ENCODE measurements at places on chromosomes 11 and 22. TPM values are rescaled to one million over a fixed set of nuclear protein-coding genes. Genes with fewer than 3 reads are reported as not detected.

APOA5 gene
- not detected for total RNA-seq

TYR gene
- not detected for total RNA-seq

- DNase-seq: no peak
Observed at GRCh38 chr11:59728913-59729312, 15.3 kb upstream of the OR10V1 start.

DNA sequence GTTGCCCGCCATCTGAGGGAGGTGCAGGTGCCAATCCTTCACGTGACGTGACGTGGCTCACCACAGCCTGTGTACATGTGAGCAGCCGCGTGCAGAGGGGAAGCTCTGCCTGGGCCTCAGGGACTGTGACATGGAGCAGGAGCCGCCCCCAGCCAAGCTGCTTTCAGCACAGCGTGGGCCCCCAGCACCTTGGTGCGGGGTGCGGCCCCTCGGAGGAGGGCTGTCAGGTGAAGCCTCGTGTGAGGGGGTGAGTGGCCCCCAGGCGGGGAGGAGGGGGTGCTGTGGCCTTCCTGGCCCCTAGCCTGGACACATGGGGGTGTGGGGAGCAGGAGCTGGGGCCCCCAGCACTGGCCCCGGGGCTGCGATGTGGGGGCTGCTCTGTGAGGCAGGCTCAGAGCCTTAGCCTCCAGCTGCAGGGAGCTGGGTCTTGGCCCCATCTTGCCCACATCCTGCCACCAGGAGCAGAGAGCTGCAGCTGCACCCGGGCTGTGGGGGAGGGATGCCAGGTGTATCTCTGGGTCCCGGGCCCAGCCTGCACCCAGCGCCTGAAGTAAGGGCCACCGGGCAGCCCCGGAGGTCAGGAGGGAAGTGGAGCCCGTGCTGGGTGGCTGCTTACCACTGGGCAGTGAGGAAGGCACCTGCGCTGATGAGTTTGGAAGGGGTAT, at the start of gene ADORA2A:
Gene ADORA2A, plus strand, starts transcription at position 100 of the 665 bp plus-strand sequence. CDS start 5,806 bp downstream, outside the sequence.
- DNase-seq: no peak

KLHL35 gene
- total RNA-seq: not detected

- DNase-seq: peak; percentile 20
Observed at GRCh38 chr11:134449713-134450112, 37.7 kb upstream of the B3GAT1 start.

GRCh38 chr11:62546929-62547625, 471 bp upstream of the AHNAK start:
- DNase-seq: no peak

IGLL1 gene
- total RNA-seq: not detected

SPECC1L gene
- 42.2 TPM for total RNA-seq

GRCh38 chr11:104134745-104135144, 29.2 kb downstream of the PDGFD start:
- DNase-seq: no peak

NLRP14 gene
- total RNA-seq: not detected

- DNase-seq: no peak
Observed at GRCh38 chr11:104968856-104969776, 742 bp upstream of the CASP4 start.

CCDC87 gene
- not detected for total RNA-seq

- DNase-seq: peak; percentile 53
Observed at GRCh38 chr22:19385221-19385906, 46.2 kb downstream of the HIRA start.

PLAAT2 gene
- not detected for total RNA-seq

DNA sequence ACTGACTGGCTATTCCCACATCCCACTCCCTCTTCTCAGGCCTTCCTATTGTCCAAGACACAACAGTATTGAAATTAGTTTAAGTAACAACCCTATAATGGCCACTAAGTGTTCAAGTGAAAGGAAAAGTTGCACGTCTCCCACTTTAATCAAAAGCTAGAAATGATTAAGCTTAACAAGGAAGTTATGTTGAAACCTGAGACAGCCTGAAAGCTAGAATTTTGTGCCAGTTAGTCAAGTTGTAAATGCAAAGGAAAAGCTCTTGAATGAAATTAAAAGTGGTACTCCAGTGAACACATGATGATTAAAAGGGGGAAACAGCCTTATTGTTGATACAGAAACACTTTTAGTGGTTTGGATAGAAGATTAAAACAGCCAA, 332.7 kb downstream of the CASP12 start:
- no peak for DNase-seq

ABCC8 gene
- total RNA-seq: 6.0 TPM

DNA sequence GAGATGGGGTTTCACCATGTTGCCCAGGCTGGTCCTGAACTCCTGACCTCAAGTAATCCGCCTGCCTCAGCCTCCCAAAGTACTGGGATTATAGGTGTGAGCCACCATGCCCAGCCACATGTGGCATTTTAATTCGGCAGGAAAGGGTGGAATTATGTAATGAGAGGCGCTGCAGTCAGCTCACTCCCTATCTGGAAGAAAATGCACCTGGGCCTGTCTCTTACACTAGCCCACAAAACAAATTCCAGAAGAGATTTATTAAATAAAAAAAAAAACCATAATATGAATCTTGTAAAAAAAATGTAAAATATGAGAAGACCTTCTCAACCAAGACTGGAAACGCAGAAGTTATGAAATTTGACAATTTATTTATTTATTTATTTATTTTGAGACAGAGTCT, 8.2 kb upstream of the KAT5 start:
- no peak for DNase-seq

- DNase-seq: peak; percentile 70
Observed at GRCh38 chr11:63609536-63609935, 4.7 kb downstream of the PLAAT3 start.

SPTBN2 gene
- total RNA-seq: 4.9 TPM

DNA sequence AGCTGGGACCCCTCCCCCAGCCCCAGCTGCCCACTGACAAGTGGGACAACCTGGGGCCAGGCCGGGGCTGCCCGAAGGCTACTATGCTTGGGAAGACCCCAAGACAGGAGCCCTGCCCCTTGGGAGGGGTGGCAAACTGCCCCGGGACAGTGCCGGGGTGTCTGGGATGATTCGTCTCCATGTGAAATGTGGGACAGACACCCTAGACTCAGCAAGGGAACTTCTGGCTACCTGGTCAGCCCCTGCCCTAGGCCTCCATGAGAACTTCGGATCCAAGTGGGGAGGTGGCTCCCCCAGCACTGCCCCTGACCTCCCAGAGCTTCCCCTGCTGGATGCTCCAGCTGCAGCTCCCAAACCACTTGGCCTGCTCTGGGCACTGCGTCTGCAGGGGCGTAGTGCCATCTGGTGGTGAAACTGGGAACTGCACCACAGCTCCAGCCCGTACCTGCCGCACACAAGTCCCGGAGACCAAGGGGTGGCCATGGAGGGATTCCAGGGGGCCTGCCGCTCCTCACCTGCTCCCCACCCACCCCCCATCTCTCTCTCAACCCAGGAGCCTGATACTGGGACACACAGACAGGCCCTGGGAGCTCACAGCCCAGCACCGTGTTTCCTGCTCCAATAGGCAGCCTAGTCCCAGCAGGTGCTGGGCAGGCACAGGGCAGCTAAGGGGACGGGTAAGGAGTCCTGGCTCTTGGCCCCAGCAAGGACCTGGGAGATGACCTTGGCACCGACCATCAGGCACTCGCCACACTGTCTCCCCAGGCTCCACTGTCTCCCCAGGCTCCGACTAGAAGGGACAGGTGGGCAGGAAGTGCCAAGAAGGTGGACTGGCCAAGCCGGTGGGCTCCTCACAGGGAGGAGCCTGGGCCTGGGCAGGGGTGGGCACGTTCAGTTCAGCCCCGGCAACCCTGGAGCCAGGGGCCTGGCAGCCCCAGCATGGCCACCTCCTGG, 194.1 kb downstream of the IGLL1 start:
- peak; percentile 87 for DNase-seq

DNA sequence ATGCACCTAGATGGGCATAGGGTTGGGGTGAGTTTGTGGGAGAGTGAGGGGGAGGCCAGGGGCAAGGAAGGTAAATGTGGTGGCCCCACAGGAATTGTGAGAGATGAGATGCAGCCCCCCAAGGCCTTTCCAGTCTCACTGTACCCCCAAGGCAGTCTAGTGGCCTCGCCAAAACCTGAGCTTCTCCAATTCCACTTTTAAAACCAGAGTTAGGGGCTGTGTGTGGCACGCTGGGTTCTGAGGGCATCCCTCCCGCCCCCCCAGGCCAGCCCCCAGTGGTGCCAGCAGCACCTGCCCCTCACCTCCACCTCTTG, 40.4 kb downstream of the KCNC1 start:
- DNase-seq: peak; percentile 51

DNA sequence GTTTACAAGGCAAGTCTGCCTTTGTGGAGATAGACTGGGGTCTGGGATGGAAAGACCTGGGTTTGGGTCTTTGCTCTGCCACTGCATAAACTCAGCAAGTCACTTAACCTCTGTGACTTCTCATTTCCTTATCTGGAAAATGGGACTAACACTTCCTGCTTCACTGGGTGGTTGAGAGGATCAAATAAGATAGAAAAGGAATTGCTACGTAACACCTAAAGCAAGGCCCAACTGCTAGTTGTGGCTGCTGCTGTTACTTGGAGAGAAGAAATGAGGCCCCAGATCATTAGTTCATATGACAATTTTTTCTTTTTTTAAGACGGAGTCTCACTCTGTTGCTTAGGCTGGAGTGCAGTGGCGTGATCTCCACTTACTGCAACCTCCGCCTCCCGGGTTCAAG, 5.9 kb downstream of the PTPRJ start:
- no peak for DNase-seq

DNA sequence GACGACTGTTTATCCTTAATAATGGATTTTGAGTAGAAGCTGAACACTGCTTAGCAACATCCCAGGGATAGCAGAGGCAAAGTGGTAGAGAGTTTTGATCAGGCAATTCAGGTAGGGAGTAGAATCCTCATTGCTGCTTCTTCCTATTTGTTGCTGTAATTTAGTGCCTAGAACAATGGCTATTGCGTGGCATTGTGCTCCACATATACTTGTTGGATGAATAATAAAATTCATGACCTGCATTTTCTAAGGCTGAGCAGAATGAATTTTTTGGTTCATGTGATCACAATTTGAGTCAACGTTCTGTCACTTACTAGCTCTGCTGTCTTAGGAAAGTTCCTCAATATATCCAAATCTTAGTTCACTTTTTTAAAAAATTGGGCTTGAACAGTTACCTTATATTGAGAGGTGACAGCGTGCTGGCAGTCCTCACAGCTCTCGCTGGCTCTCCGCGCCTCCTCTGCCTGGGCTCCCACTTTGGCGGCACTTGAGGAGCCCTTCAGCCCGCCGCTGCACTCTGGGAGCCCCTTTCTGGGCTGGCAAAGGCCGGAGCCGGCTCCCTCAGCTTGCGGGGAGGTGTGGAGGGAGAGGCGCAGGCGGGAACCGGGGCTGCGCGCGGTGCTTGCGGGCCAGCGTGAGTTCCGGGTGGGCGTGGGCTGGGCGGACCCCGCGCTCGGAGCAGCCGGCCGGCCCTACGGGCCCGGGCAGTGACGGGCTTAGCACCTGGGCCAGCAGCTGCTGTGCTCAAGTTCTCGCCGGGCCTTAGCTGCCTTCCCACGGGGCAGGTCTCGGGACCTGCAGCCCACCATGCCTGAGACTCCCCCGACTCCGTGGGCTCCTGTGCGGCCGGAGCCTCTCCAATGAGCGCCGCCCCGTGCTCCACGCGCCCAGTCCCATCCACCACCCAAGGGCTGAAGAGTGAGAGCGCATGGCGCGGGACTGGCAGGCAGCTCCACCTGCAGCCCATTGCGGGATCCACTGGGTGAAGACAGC, 350.6 kb downstream of the ETS1 start:
- no peak for DNase-seq

DNA sequence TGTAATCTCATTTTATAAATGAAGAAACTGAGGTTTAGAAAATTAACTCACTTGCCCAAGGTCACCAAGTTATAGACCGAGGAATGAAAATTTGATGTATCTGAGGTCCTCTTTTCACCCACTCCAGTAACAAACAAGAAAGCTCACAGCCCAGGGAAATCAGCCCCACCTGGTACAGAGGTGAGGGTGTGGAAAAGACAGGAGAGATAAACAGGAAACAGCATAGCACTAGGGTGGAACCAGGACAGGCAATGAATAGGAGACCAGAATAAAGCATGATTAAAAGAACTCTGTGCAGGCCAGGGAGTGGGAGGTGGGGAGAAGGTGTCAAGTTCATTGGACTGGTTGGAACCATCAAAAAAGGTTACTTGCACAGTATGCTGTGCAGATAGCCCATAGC, 46.2 kb upstream of the SMCO4 start:
- DNase-seq: no peak

GRCh38 chr11:92703449-92703830, 266.0 kb upstream of the MTNR1B start:
- DNase-seq: no peak

DNA sequence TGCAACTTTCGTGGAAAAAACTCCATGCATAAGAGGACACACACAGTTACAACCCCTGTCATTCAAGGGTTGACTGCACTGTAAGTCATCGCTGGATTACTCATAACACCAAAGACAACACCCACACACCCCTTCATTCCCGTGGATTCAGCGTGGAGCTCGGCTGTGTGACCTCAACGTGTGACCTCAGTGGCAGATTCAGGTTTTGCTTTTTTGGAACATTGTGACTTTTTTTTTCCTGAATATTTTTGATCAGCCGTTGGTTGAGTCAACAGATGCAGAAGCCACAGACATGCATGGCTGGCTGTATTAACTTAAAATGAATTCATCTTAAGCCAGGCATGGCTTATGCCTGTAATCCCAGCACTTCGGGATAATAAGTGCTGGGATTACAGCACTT, 19.7 kb upstream of the MUC5AC start:
- DNase-seq: no peak

GRCh38 chr11:118522571-118523072, 4.7 kb upstream of the TTC36 start:
- no peak for DNase-seq

DNA sequence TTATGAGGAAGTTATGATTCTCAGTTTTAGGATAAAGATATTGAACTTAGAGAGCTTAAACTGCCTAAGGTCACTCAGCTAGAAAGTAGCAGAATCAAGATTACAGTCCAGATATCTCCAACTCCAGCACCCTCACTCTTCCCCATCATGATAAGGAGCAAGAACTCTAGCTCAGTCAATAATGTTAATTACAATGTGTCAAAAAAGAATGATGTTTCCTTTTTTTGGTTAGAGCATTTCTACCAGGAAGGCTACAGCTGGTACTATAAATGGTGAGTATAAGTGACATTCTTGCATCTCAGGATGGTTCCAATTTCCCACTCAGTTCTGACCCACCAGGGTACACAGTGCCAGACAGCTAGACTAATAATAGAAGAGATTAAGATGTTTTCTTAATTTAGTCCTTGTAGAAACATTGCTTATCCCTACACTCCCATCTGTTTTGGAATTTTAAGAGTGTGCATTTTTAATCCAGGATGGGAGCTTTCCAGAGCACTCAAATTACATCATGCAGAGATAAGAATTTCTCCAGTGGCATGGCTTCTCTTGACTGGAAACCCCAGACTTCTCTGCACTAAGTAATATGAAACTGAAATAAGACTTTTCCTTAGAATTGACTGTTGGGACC, 21.6 kb upstream of the BBOX1 start:
- DNase-seq: no peak

DNA sequence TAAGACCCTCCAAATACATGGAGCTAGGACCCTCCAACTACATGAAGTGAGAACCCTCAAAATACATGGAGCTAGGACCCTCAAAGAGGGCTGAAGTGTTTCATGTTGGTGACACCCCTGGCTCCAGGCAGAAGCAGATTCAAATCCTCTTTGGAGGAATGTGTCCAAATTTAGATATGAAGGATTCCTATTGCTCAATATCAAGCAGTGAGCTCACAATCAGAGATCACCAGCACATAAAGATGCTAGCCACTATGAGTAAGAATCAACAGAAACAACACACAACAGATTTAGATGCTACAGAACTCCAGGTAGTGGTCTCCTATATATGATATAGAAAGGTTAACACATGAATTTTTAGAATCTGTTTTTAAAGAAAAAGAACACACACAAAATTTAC, 11.2 kb upstream of the RAB3IL1 start:
- DNase-seq: no peak
